Pulmonary artery endothelial cell (primary cell): ENCODE measurements at places on chromosomes 16 and 17. TPM values are rescaled to one million over a fixed set of nuclear protein-coding genes. Genes with fewer than 3 reads are reported as not detected.

Gene SDR42E1
- 0.40 and 3.3 TPM in 2 replicates for total RNA-seq

Gene SMIM22
- total RNA-seq = not detected in 2 replicates

Gene MYH4
- not detected in 2 replicates for total RNA-seq

Gene FOXC2
- 2.1 and 2.3 TPM in 2 replicates for total RNA-seq

Gene SYT17
- 0.49 and 0.59 TPM in 2 replicates for total RNA-seq

Gene MT1H
- not detected in 2 replicates for total RNA-seq
